ENCODE measurements at places on chromosomes 6 and 20.

GRCh38 chr20:45827030-45827652, at the start of gene TNNC2:
Gene TNNC2, minus strand, starts transcription at chr20:45827312. Its CDS starts 64 bp downstream, at chr20:45827248.
- no peaks in the 10 kb centered on the region for H3K27me3 ChIP-seq
- no peak for DNase-seq
- H3K4me3 ChIP-seq, result no peak within 1 kb of the TSS
- no peaks in the 10 kb centered on the region for H3K36me3 ChIP-seq
- no peak within 1 kb of the TSS for H3K27ac ChIP-seq
- H3K4me1 ChIP-seq, result peaks cover 21% of the 10 kb centered on the region

DNA sequence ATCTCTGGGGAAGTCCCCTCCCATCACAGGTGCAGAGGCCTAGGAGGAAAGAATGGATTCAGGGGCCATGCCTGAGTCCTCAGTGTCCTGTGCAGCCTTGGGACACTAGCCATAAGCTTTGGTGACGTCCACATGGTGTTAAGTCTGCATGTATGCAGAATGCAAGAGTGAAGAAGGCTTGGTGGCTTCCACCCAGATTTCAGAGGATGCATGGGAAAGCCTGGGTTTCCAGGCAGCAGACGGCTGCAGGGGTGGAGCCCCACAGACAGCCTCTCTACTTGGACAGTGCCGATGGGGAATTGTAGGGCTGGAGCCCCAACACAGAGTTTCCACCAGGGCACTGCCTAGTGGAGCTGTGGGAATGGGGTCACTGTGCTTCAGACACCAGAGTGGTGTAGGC, 117.1 kb upstream of the NRN1 start:
- no peak for DNase-seq
- H3K27me3 ChIP-seq, result peaks cover 24% of the 10 kb centered on the region
- no peaks in the 10 kb centered on the region for H3K4me1 ChIP-seq

- H3K27ac ChIP-seq, result no peak overlapping the region
- H3K27me3 ChIP-seq, result no peaks in the 10 kb centered on the region
- DNase-seq, result no peak
- H3K4me3 ChIP-seq, result no peak overlapping the region
Measured at GRCh38 chr20:16444057-16444777, 129.0 kb downstream of the KIF16B start.

DNA sequence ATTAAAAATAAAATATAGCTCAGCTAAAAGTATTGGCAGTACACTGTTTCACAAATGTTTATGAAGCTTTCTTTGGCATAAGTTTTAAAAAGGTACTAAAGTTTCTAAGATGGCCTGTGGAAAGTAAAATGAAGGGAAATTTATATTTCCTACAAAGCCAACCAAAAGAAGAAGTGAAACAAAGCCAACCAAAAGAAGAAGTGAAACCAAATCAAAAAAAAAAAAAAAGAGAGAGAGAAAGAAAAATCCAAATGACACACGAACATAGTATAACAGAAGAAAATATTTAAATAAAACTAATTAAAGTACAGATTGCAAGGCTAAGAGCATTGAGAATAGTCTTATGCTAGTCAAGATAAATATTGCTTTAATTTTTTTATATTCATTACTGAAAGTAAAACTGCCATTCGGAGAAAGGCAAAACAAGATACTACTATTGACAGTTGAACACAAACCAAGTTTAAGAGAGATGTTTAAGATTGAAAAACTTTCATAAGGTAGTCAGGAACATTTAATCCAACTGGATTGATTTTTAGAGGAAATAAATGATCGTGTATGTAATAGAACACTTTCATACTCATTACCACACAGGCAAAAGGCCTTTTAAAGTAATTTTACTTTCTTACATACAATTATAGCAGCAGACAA, 12.8 kb upstream of the KHDRBS2 start:
- H3K4me3 ChIP-seq, result no peak overlapping the region
- no peaks in the 10 kb centered on the region for H3K36me3 ChIP-seq
- H3K27me3 ChIP-seq, result no peaks in the 10 kb centered on the region
- no peak for DNase-seq
- H3K4me1 ChIP-seq, result no peaks in the 10 kb centered on the region

DNA sequence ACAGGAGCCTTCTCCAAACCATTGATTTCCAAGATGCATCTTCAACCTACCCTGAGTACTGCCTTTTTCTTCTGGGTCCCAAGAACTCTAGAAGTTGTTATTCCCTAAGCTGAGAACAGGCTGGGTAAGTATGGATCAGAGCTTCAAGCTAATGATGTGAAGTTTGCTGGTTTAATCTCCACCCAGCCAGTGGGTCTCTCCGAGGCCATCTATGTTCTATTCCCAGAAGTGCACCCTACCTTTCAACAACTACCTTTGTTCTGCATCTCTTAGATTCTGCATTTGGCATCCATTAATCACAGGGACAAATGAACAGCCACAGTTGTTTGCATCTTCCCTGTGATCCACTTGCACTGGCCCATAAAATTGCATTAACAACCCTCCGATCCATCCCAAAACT, 246.2 kb downstream of the HIVEP2 start:
- H3K36me3 ChIP-seq, result no peaks in the 10 kb centered on the region
- no peaks in the 10 kb centered on the region for H3K4me1 ChIP-seq
- no peak overlapping the region for H3K4me3 ChIP-seq
- H3K27ac ChIP-seq, result no peak overlapping the region
- no peaks in the 10 kb centered on the region for H3K27me3 ChIP-seq
- DNase-seq, result no peak

GRCh38 chr6:5865506-5866031, 141.2 kb downstream of the NRN1 start:
- no peak overlapping the region for H3K4me3 ChIP-seq
- peaks cover 27% of the 10 kb centered on the region for H3K4me1 ChIP-seq
- H3K36me3 ChIP-seq, result no peaks in the 10 kb centered on the region

- no peak for DNase-seq
- no peaks in the 10 kb centered on the region for H3K27me3 ChIP-seq
- no peaks in the 10 kb centered on the region for H3K36me3 ChIP-seq
- no peak overlapping the region for H3K4me3 ChIP-seq
- no peak overlapping the region for H3K27ac ChIP-seq
Measured at GRCh38 chr6:143774347-143774746, 68.8 kb upstream of the LTV1 start.

DNA sequence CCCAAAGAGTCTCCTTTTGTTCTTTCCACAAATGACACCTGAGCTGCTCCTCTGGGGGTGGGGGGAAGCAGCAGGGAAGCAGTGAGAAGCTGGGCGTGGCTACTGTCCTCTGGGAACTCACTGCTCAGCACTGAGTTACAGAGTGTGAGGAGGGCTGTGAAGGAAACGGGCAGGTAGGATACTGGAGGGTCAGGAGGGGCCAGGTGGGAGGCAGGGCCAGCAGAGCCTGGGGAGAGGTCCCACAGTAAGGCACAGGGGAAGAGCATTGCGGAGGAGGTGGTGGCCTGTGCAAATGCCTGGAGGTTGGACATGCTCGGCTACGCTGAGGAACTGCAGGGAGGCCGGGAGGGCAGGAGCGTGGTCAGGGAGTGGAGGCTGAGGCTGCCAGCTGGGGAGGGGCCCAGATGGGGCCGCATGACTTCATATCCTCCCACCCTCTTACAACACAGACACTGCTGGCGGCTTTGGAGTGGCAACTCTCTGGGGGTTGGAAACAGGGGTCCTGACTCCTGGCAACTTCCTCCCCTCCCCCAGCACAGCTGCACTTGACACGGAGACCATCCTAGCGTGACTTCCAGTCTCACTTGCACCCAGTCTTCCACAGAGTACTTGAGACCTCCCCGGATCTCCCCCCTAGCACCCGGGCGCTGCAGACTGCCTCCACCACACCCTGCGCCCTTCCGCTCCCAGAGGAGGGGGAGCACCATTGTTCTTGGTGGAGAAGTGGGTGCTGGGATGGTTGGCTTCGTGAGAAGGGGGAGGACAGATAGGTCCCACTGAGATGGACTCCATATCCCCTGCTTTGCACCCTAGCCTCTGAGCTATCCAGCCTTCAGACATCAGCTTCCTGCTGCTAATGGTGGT, 34.2 kb downstream of the RBM38 start:
- no peak overlapping the region for H3K27ac ChIP-seq
- H3K4me1 ChIP-seq, result peaks cover 44% of the 10 kb centered on the region
- DNase-seq, result no peak
- no peaks in the 10 kb centered on the region for H3K36me3 ChIP-seq

GRCh38 chr20:237489-237888, 10.4 kb downstream of the DEFB129 start:
- H3K4me1 ChIP-seq, result peaks cover 8% of the 10 kb centered on the region
- no peak overlapping the region for H3K4me3 ChIP-seq
- H3K27me3 ChIP-seq, result no peaks in the 10 kb centered on the region
- no peaks in the 10 kb centered on the region for H3K36me3 ChIP-seq
- DNase-seq, result no peak

- H3K4me3 ChIP-seq, result no peak overlapping the region
- H3K4me1 ChIP-seq, result no peaks in the 10 kb centered on the region
- H3K27ac ChIP-seq, result no peak overlapping the region
Measured at GRCh38 chr6:27679308-27679963, 206.5 kb upstream of the ZNF184 start.

GRCh38 chr6:10837009-10837621, 1.2 kb downstream of the MAK start:
- peaks cover 15% of the 10 kb centered on the region for H3K4me1 ChIP-seq
- DNase-seq, result no peak
- H3K27ac ChIP-seq, result no peak overlapping the region
- no peaks in the 10 kb centered on the region for H3K36me3 ChIP-seq
- peaks cover 44% of the 10 kb centered on the region for H3K27me3 ChIP-seq

DNA sequence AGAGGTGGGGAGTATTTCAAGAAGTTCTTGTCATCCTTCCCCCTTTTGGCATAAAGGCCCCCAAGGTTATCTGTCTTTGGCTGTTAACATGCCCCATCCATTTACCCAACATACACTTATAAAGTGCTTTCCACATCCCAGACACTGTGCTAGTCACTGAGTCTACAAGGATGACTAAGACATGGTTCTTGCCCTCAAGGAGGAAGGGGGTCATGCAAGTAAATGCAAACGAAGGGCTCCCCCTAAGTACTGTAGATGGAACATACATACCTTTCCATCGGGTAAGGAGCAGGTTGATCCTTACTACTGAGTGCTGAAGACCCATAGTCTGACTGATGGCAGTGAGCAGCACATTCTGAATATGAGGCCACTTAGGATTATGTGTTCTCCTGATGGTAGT, 38.3 kb downstream of the HECA start:
- no peak overlapping the region for H3K27ac ChIP-seq
- H3K4me3 ChIP-seq, result no peak overlapping the region
- H3K36me3 ChIP-seq, result peaks cover 71% of the 10 kb centered on the region
- no peak for DNase-seq
- peaks cover 71% of the 10 kb centered on the region for H3K4me1 ChIP-seq
- H3K27me3 ChIP-seq, result no peaks in the 10 kb centered on the region

- H3K4me3 ChIP-seq, result no peak overlapping the region
- no peaks in the 10 kb centered on the region for H3K36me3 ChIP-seq
- H3K27me3 ChIP-seq, result peaks cover 3% of the 10 kb centered on the region
- no peaks in the 10 kb centered on the region for H3K4me1 ChIP-seq
- no peak for DNase-seq
Measured at GRCh38 chr20:1002682-1003561, 811 bp upstream of the RSPO4 start.

DNA sequence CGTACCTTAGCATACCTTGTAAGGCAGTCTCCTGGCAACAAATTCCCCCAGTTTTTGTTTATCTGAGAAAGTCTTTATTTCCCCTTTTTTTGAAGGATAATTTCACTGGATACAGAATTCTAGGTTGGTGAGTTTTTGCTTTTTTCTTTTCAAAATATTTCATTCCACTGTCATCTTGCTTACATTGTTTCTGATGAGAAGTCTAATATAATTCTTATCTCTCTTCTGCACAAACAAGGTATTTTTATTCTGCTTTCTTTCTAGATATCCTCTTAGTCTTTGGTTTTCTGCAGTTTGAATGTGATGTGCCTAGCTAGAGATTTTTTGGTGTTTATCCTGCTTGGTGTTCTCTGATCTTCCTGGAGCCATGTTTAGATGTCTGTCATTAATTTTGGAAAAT, 57.7 kb upstream of the EZR start:
- H3K27me3 ChIP-seq, result no peaks in the 10 kb centered on the region
- H3K36me3 ChIP-seq, result no peaks in the 10 kb centered on the region
- no peaks in the 10 kb centered on the region for H3K4me1 ChIP-seq

GRCh38 chr6:11428895-11429294, 108.7 kb upstream of the TMEM170B start:
- no peak for DNase-seq
- no peaks in the 10 kb centered on the region for H3K27me3 ChIP-seq
- H3K4me3 ChIP-seq, result no peak overlapping the region
- peaks cover 3% of the 10 kb centered on the region for H3K4me1 ChIP-seq
- no peaks in the 10 kb centered on the region for H3K36me3 ChIP-seq
- H3K27ac ChIP-seq, result no peak overlapping the region

DNA sequence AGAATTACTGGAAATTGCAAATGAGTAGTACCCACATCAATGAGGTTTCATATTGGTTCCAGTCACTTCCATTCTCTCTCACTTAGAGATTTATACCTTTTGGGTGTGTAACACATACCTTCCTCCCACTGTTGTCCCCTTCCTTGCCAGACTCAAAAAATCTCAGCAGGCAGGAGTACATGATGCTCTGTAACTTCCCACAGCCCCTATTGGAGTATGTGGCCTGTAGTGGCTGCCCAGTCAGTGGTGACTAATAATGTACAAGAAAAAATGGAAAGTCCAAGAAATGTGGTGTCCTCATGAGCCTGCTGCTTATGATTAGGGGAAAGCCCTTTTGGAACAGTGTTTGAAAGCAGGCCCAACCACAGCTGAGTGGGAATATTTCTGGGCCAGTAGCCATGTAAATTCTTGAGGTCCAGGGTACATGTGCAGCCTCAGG, 312.0 kb downstream of the ZFAND3 start:
- H3K27ac ChIP-seq, result no peak overlapping the region
- peaks cover 5% of the 10 kb centered on the region for H3K36me3 ChIP-seq
- DNase-seq, result no peak
- no peak overlapping the region for H3K4me3 ChIP-seq
- no peaks in the 10 kb centered on the region for H3K4me1 ChIP-seq

- no peak for DNase-seq
- H3K4me1 ChIP-seq, result no peaks in the 10 kb centered on the region
- no peak overlapping the region for H3K27ac ChIP-seq
- no peak overlapping the region for H3K4me3 ChIP-seq
Measured at GRCh38 chr6:137542713-137543112, 48.5 kb upstream of the OLIG3 start.

All from T-cell (primary cell).